Brain pericyte (primary cell): ENCODE measurements at places on chromosomes 5 and 9.

DNA sequence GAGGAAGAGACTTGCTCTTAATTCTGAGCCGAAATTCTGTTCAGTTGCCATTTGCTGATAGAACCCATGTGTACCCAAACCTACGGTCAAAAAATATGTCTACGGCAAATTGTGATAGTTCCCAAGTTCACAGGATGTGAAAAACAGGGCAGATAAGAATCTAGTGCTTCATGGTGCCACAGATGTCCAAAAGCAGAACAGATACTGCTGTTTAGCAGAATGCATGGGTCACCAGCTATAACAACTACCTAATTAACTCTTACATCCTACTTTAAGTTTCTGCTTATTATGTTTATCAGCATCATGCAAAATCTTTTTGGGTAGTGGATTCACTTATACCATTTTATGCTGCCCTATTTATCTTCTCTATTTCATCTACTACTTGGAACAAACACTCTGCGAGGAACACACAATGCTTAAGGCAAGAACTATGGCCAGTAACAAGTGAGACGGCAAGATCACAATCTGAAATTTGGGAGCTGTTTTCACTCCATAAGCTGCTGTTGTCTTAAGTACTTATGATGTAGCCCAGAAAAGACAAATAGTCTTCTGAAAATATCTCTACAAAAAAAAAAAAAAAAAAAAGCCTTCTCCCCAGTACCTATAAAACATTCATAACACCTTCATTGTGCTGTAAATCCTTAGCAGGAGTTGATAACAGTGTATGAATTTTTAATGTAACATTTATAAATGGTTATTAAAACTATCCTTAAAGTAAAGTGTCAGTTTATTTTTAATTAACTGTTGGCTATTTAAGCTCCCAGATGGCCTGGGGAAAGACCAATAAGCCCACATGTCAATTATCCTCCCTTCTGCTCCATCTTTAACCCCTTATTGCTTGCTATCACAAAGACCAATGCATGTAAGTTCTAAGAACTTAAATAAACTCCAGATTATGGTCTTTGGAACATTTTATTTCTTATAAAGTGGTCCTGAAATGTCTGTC lies 232.3 kb downstream of the TLR4 start:
- no peak for DNase-seq

DNA sequence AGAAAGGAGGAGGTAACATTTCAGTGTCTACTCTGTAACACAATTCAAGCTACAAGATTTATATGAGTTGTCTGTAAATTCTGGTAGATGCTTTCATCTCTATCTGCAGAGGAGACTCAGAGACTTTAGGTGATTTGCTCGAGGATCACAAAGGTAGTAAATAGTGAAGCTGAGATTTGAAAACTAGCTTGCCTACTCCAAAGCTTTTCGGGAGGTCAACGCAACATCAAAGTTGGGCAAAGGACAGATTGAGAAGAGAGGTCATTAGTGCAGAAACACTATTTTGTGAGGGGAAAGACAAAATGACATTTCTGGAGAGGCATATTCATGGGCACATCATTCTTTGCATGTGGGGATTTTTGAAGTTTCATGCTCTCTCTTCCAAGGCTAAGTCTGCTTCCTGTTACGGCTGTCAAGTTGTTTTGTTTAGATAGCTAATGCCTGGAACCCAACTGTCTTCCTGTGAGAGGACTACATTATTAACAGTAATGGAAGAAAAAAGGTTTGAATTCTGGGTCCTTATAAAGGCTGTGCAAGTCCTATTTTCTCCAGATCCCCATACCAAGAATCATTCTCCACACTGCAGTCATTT lies 413.5 kb upstream of the ZNF462 start:
- DNase-seq, result no peak

GRCh38 chr5:167819406-167819805 lies 472.0 kb upstream of the WWC1 start:
- DNase-seq, result no peak

- no peak for DNase-seq
Observed at GRCh38 chr5:76472335-76473008, 69.4 kb downstream of the IQGAP2 start.

GRCh38 chr5:60740322-60740721 lies 40.4 kb upstream of the DEPDC1B start:
- DNase-seq, result no peak

DNA sequence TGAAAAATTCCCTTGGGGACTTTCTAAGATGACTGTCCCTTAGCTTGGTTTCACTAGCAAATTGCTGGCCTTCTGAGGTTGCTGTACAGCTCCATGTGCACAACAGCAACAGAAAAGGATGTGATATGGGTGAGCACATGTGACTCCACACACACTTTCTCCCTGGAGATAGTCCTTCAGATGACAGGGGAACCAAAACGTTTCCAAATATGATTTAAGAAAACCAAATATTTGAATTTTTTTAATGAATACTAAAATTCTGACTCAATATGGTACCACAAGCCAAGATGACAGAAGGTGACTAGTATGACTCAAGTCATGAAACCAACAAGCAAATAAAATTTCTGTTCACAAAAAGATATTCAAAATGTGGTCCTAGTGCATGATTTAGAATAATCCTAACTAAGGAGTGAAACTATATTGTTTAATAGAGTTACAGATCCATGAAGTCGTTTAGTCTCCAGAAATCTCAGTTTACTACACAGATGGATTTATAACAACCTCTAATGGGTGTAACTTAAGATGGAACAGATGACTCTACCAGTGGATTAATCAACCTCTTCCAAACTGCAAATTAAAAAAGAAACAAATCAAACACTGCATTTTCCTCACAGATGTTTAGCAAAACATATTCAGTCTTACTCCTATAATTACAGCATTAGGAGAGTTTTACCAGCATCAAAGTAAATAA lies 144.8 kb upstream of the PIK3R1 start:
- no peak for DNase-seq

- DNase-seq, result no peak
Observed at GRCh38 chr5:21774281-21774680, 1078.9 kb downstream of the CDH12 start.

DNA sequence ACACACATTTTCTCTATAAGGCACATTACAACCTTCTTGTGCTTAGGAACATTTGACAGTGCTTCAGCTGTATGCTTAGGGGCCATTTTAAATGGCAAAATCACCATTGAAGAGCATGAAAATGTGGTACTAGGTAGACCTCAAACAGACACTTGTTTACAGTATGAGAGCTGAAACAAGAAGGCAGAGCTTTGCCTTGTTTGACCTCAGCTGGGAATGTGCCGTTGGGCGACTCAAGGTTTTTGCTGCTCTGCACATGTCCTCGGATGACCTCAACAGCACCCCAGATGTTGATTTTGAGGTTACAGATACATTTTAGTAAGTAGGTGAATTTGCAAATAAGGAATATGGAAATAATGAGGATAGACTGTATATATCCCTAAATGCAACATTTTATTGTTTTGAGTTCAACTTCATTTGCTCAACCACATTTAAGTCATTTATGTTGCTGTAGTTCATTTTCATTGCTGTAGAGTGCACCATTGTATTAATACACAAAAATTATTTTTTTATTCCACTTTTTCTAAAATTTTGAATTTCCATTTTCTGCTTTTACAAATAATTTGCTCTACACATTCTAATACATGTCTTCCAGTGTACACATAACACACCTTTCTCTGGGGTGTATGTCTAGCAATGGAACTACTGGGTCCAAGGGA lies 206.8 kb downstream of the NR3C1 start:
- DNase-seq, result no peak

GRCh38 chr9:92290785-92291429 lies 2.6 kb downstream of the IARS1 start:
- no peak for DNase-seq

DNA sequence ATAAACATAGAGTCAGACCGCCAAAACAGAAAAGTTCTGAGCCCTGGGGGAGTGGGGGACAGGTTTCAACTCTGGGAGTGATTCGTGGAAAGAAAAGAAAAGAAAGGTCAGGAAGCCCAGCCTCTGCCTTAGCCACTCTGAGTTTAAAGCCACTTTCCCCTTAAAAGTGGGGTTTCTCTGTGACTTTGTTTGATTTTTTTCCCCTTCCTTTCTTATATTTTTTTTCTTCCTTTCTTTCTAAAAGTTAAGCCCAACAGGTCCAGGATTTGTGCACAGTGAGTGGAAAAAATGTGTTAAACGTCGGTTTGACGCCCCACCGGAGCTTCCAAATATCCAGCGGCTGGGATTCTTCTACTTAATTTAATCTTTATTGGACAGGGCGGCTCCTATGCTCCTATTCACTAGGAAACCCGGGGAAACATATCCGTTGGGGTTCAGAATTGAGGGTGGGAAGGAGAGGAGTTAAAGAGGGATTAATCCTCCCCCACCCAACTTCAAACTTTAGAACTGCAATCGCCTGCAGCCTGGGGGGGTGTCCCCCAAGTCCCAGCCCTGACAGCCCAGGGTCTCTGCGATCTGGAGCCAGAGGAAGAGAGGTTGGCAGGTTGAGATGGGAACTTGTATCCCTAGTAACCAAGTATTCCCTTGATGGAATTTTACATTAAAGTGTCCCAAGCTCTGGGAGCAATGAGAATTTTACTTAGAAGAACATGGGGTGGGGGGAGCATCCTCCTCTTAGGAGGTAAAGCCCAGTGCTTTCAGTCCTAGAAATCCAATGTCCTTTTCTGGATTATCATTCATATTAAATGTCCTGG lies 6.3 kb downstream of the NR2F1-AS1 start:
- DNase-seq, result no peak

- no peak for DNase-seq
Observed at GRCh38 chr9:68533678-68534077, 7.0 kb downstream of the TMEM252 start.

DNA sequence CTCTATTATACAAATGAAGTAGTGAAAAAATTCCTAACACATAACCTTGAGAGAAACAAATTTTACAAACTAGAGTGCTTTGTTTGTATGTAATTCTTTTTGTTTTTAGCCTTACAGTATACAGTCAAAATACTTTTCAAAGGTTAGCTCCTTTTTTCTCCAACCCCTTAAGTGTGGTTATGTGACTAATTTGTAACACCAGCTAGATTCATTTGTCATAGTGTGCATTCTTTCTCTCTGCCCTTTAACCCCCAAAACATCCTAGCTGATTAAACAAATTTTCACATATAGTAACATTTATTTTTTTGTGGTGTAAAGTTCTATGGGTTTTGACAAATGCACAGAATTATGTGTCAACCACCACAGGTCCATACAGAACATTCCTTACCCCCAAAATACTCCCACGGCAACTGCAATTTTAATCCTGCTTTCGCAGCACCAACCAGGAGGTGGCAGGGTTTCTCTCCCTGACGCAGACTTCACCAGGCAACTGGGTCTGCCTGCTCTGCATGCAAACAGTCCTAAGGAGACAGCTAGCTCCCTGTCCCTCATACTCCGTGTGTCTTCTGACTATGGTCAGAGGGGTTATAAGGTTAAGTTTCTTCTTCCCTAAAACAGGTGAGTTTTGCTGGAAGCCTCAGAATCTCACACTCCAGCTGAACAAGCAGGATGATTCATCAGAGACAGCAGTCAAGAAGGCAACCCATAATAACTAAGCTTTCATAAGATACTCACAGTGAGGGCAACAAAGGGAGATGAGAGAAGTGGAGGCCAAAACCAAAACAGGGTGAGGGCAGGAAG lies 44.5 kb upstream of the NR5A1 start:
- peak; percentile 38 for DNase-seq

- DNase-seq, result no peak
Observed at GRCh38 chr5:62306896-62307689, 1.1 kb downstream of the KIF2A start.

GRCh38 chr9:36154331-36154952 lies 14.7 kb upstream of the CCIN start:
- no peak for DNase-seq

- no peak for DNase-seq
Observed at GRCh38 chr9:99964336-99964735, 57.9 kb downstream of the STX17 start.

DNA sequence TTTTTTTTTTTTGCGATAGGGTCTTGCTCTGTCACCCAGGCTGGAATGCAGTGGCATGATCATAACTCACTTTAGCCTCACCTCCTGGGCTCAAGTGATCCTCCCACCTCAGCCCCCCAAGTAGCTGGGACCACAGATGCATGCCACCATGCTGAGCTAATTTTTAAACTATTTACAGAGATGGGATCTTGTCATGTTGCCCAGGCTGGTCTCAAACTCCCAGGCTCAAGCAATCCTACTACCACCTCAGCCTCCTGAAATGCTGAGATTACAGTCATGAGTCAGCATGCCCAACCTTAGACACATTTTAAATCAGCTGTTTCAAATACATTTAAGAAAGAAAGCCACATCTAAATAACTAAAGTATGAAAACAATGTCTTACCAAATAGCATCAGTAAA lies 439.0 kb downstream of the EBF1 start:
- no peak for DNase-seq

DNA sequence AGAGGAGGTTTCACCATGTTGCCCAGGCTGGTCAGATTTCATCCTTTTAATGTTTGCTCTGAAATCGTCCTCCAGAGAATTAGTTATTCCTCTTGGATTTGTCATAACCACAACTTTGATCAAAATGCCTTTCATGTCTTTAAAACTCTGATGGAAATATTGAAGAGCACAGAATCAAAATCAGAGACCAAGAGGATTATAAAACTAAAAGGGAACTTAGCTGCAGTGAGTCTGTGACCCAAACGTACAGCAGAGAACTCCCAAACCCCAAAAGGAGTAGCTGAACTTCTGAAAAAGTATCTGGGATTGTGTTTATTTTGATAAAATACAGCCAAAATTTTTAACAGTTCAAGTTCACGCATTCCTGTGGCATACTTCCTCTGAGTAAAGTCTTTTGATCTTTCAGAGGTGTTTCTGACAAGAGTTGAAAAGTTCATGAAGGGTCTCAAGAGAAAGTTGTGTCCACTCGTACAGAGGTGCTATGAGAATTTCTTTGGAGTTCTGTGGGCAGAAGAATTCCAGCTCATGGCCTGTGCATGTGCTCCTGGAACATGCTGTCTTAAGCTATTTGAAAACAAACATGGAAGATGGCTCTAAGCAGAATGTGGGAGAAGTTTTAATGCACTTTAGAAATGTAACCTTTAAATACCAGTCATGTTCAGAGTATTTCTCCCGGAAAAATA lies 124.0 kb downstream of the ESM1 start:
- DNase-seq, result no peak

DNA sequence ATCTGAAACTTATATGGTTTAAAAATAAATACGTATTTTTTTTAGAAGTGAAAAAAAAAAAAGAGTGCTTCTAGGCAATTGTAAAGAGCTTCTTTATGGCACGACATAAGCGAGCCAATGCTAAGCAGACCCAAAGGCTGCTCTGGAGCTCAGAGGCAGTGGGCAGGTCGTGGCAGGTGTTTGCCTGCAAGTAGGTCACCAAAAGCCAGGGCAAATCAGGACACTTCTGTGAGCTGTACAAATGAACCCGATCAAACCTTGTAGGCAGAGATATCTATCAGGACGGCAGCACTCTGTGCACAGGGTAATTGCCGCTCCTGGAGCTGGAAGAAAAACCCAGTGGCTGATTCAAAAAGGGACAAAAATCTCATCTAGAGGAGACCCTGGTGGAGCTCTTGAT lies 75.9 kb downstream of the IRX2 start:
- DNase-seq, result no peak

- no peak for DNase-seq
Observed at GRCh38 chr9:78989031-78989658, 582.6 kb upstream of the TLE4 start.

GRCh38 chr5:156920042-156920860 lies 42.8 kb downstream of the TIMD4 start:
- DNase-seq, result no peak

GRCh38 chr5:173880306-173880985 lies 7.7 kb upstream of the CPEB4 start:
- DNase-seq, result no peak

- no peak for DNase-seq
Observed at GRCh38 chr9:93183663-93184431, at the start of gene WNK2. WNK2 (plus strand) TSS chr9:93184139; CDS start chr9:93184930, 791 bp downstream.
